T-cell (primary cell): ENCODE measurements at places on chromosomes 1 and 21.

DNA sequence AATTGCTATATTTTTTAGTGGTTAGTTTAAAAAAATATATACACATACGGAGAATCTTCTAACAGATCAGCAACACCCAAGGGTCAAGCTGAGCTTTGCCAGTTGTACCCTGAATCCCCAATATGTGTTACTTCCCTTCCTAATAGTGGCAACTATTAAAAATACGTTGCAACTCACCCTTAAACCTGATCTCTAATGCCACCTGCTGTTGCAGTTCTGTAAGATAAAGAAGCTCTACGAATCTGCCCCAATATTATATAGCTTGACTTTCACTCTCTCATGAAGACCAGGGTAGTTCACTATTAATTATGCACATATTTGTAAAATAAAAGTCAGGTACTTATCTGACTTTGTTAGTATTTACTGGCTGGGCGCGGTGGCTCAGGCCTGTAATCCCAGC lies 58.4 kb downstream of the ASH1L start:
- H3K36me3 ChIP-seq, result peaks cover 2% of the 10 kb centered on the region
- H3K27me3 ChIP-seq, result no peaks in the 10 kb centered on the region
- DNase-seq, result no peak
- H3K4me1 ChIP-seq, result peaks cover 11% of the 10 kb centered on the region
- H3K4me3 ChIP-seq, result no peak overlapping the region

DNA sequence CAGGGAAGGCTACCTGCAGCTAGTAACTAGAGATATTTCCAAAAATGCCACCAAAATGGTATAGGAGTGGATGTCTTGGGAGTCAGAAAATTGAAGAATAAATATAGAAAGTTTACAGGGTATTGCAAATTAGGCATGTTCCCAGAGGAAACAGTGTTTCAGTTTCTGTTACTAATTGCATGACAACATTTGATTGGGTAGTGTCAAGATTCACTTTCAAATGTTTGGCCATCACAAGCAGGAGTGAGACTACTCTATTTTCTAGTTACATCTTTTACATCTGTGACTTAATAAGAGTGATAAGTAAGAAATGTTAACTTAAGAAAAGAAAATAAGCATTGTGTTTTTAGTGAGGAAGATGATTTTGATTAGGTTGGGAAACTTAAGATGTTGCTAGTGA lies 30.2 kb downstream of the AMY1C start:
- no peak for DNase-seq
- H3K27me3 ChIP-seq, result no peaks in the 10 kb centered on the region
- H3K4me3 ChIP-seq, result no peak overlapping the region
- no peak overlapping the region for H3K27ac ChIP-seq
- no peaks in the 10 kb centered on the region for H3K4me1 ChIP-seq
- H3K36me3 ChIP-seq, result no peaks in the 10 kb centered on the region

DNA sequence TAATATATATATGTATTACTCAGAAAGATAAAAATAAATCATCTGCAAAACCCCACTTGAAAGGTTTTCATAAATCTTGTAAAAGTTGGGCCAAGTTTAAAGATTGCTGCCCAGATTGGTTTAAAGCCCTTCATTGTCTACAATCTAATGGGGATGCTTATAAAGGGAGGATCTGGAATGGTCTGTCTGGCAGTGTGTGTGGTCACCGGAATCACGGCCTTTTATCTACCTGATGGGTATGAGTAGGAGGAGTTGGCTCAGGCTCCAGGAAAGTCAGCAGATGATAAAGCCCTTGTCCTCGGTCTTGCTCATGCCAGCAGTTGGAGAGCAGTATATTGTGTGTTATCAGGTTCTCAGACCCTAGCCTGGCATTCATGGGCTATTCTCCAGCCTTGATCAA lies 197.7 kb downstream of the ROR1 start:
- DNase-seq, result no peak
- H3K27me3 ChIP-seq, result no peaks in the 10 kb centered on the region
- no peak overlapping the region for H3K4me3 ChIP-seq

DNA sequence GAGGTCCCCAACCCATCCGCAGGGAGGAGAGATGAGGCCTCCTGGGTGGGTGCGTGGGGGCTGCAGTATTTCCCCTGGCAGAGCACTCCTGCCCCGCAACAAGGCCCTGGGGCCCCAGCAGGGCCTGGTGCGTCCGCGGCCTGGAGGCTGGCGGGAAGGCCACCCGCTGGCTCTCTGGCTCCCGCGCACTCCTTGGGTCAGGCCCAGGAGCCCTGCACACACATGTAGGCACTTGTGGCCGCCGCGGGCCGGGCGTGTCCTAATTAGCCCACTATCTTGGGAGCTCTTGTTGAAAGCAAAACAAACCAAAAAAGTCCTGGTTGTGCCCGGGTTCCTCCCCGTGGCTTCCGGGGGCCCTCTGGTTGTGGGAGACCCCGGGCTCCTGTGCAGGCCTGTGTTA lies 49.7 kb upstream of the CCDC27 start:
- H3K27ac ChIP-seq, result no peak overlapping the region
- peaks cover 55% of the 10 kb centered on the region for H3K27me3 ChIP-seq
- H3K36me3 ChIP-seq, result no peaks in the 10 kb centered on the region
- no peak for DNase-seq

DNA sequence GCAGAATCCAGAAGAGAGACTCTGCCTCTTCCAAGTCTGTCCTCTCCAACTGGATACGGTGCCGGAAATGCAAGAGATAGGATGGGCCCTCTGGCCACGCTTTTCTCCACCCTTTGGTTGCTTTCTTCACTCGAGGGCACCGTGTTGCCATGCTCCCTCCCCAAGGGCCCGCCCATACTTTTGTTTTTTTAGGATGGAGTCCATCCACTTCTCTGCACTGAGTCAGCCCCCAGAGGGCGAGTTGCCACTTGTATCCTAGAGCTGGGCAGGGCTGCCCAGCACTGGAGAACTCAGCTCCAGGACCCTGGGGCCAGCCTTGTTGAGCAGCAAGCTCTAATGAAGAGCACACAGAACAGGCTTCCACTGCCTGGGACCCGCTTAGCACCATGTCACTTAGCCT lies 25.5 kb downstream of the IFNGR2 start:
- no peak overlapping the region for H3K27ac ChIP-seq
- H3K4me1 ChIP-seq, result no peaks in the 10 kb centered on the region
- peaks cover 43% of the 10 kb centered on the region for H3K36me3 ChIP-seq
- no peak overlapping the region for H3K4me3 ChIP-seq
- no peak for DNase-seq

DNA sequence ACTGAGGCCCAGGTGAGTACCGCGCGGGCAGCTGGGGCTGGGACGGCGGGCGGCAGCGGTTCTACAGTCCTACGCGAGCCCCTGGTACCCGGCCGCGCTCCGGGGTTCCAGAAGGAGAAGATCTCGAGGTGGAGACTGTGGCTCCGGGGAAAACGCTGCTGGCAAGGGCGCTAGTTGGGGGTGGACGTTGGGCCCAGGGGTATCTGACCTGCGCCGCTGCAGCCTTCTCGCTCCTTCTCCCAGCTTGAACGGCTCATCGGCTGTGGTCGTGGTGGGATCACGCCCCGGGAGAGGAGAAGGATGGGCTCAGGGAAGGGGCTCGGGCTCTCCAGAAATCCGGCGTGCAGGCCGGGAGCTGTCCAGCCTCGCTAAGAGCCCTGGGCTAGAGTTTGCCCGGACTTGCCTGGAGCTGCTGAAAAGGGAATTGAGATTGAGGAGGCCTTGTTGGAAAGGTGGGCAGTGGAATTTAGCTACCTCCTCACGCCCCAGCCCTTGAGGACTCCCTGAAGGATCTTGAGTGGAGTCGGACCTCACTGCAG lies 1.1 kb upstream of the POU3F1 start:
- no peak overlapping the region for H3K27ac ChIP-seq
- DNase-seq, result no peak
- H3K27me3 ChIP-seq, result peaks cover 10% of the 10 kb centered on the region
- H3K4me3 ChIP-seq, result peak overlapping the region; percentile 43
- peaks cover 2% of the 10 kb centered on the region for H3K4me1 ChIP-seq

GRCh38 chr1:116373431-116374352 lies 648 bp downstream of the ATP1A1 start:
- DNase-seq, result peak; percentile 57
- peak overlapping the region; percentile 86 for H3K27ac ChIP-seq
- H3K36me3 ChIP-seq, result no peaks in the 10 kb centered on the region
- no peaks in the 10 kb centered on the region for H3K27me3 ChIP-seq
- peaks cover 50% of the 10 kb centered on the region for H3K4me1 ChIP-seq

DNA sequence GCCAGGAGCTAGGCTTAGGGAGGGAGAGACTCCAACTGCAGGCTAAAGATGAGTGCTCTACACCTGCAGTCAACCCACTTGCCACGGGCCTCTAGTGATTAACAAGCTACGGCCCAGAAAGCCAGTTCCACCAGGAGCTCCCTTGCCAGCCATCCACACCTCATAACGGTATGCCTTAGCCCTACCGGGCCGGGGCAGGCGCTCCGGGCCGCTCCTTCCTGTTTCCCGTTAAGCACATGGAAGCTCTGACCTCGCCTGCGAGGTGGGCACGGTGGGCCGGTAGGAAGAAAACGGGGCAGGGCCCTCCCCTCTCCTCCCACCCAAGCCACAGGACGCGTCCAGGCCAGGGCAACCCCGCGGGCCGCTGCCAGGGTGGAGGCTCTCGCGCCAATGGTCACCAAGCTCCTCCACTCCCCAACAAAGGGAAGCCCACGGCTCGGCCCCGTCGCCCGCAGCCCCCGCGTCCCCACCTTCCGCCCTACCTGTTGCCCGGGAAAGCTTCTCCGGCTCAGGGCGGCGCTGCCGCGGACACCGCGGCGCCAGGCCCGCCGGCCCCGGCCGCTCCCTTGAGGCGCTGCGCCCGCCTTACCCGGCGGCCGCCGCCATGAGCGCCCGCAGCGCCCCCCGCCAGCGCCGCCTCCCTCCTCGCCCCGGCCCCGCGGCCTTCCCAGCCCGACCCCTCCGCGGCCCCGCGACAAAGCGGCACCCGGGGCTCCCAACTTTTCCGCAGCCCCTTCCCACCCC lies 627 bp downstream of the CERS2 start:
- peak overlapping the region; percentile 72 for H3K4me3 ChIP-seq
- peaks cover 4% of the 10 kb centered on the region for H3K36me3 ChIP-seq
- H3K4me1 ChIP-seq, result peaks cover 75% of the 10 kb centered on the region
- DNase-seq, result peak; percentile 10
- peak overlapping the region; percentile 73 for H3K27ac ChIP-seq

DNA sequence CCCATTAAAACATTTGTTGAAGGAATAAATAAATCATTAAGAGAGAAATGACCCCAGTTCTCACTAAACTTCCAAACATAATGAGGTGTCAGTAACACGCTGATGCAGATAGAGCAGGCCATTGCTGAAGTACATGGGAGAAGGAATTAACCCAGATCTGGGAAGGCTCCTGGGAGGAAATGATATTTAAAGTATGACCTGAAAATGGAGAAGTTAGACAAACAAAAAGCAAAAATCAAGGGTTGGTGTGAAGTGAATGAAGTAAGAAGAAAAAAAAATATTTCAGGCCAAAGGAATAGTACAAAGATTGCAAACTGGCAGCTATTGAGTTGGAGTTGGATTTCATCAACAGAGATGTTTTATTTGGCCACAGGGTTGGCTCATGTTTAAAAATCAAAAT lies 71.4 kb downstream of the RGS2 start:
- no peaks in the 10 kb centered on the region for H3K27me3 ChIP-seq
- no peak overlapping the region for H3K27ac ChIP-seq
- no peaks in the 10 kb centered on the region for H3K4me1 ChIP-seq
- H3K36me3 ChIP-seq, result no peaks in the 10 kb centered on the region

DNA sequence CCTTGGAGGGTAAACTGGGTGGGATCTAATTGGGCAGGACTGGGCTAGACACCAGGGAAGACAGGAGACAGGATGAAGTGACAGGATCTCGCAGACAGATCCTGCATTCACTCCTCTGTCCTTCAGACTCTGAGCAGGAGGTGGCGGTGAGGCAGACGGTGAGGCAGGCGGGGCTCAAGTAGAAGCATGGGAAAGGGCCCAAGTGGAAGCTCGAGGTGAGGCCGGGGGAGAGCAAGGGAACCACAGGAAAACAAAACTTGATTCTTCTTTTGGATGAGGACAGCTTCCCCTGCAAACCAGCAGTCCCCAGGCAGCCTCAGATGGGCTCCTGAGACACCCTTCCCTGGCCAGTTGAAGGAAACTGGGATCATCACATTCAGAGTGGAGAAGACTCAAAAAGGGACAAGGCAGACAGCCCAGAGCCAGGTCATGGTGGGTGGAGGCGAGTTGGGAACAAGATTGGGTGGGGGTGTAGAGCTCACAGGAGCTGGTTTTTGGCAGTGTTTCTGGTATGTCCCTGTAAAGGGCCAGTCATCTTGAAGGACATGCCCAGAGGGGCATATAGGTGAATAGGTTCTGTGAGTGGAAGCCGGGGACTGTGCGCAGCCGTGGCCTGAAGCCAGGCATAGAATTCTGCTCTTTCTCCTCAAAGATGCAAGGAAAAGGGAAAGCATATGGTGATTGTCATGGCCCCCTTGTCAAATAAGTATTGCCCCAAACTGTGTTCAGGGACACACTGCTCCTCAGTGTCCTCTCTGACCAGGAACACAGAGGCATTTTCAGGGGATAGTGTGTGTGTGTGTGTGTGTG lies 18.0 kb downstream of the INKA2 start:
- DNase-seq, result no peak
- no peak overlapping the region for H3K27ac ChIP-seq
- no peaks in the 10 kb centered on the region for H3K4me1 ChIP-seq
- no peaks in the 10 kb centered on the region for H3K27me3 ChIP-seq
